ENCODE measurements at places on chromosomes 3 and 15.

- no peak for DNase-seq
Measured at GRCh38 chr3:23537101-23537551, 268.6 kb upstream of the UBE2E1 start.

GRCh38 chr3:194424953-194425352, 25.9 kb upstream of the GP5 start:
- DNase-seq, result no peak

- DNase-seq, result no peak
Measured at GRCh38 chr15:45678459-45679178, 43.8 kb downstream of the SQOR start.

- DNase-seq, result no peak
Measured at GRCh38 chr3:47098910-47099309, 65.0 kb downstream of the SETD2 start.

- DNase-seq, result no peak
Measured at GRCh38 chr3:191136347-191136746, 62.7 kb upstream of the OSTN start.

DNA sequence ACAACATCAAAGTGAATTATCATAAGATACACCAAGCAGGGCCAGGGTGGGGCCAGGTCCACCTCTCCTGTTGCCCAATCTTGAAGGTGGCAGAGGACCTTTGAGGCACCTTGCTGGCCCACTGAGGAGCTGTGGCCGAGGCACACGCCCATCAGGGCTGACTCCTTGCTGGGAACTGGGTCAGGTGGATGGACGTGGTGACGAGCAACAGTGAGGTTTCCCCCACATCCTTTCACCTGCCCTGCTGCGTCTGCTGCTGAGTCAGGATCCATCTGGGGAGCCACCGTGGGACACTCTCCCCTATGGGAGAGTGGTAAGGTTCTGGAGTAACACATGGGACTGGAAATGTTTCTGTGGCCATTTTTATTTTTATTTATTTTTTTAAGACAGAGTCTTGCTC, 17.3 kb upstream of the FURIN start:
- peak; percentile 59 for DNase-seq

Data from stimulated activated naive CD8-positive, alpha-beta T cell treated with anti-CD3 and anti-CD28 coated beads, Interleukin-15, Interleukin-2, amounts not matched to agents 100 U/mL and 50 U/mL, for 24 hours (primary cell).